ENCODE measurements at places on chromosomes 16 and 17.

GRCh38 chr16:79190542-79190941 is 410.0 kb downstream of the MAF start:
- DNase-seq: no peak

GRCh38 chr17:12070561-12070960 is 49.9 kb downstream of the MAP2K4 start:
- no peak for DNase-seq

GRCh38 chr17:49618028-49618611 is 42.4 kb downstream of the NXPH3 start:
- no peak for DNase-seq

DNA sequence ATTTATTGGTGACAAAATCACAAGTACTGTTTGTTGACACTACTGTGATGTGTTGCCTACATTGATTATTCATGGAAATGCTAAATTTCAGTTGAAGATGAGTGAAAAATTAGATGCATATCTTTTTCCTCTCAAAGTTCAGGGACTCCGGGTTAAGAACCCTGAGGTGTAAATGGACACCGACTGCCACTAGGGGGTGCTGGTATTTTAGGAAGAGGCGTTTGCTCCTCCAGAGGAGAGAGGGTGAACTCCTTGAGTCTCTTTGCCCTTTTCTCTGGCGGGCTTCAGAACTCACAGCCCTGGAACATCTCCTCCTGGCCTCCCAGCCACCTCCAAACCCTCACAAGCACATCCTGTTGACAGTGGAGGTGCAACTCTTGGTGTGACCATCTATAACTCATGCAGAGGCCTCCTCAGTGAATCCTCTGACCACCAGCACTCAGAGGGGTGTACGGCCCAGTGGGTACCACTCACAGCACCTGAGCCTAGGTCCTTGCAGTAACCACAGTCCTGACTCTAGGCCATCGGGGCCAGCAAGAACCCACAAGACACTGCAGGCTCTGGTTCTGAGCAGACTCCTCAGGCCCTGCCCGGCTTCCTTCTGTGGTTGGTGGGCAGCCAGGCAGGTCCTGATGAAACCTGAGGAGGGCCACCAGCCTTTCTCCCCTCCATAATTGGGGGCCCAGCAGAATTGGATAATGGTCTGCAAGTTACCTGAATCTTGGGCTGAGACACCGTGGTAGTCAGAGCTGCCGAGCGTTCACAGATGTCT is 26.2 kb upstream of the PIK3R5 start:
- peak; percentile 72 for DNase-seq

GRCh38 chr17:80732268-80732667 is 187.6 kb downstream of the RPTOR start:
- DNase-seq: no peak

DNA sequence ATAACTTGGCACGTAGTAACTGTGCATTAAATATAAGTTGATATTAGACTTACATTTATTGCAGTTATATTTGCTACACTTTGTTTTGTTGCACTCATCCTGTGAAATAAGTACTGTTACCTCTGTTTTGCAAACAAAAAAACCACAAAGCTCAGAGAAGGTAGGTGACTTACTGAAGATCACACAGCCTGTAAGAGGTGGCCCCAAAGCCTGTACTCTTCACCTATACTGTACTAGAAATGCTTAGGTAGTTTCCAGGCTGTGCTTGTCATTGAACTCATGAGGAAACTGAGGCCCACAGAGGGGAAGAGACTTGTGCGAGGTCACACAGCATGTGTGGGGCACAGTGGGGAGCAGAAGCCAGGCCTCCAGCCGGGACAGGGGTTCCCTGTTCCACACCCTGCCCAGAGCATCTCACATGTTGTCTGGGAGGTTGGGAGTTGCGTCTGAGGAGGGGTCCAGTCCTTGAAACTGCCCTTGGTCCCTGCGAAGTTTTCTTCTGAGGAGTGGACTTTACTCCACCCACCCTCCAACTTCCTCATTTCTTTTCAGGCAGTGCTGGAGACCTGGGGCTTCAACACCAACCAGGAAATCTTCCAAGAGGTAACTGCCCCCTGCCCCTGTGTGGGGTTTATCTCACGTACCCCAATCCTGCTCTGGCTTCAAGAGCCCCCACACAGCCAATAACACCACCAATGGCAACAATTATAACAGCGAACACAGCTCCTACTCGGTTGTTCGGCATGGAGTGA is 13.0 kb downstream of the CETP start:
- no peak for DNase-seq

- no peak for DNase-seq
These were observed 15.9 kb downstream of the PIK3R6 start for GRCh38 chr17:8851600-8851999.

DNA sequence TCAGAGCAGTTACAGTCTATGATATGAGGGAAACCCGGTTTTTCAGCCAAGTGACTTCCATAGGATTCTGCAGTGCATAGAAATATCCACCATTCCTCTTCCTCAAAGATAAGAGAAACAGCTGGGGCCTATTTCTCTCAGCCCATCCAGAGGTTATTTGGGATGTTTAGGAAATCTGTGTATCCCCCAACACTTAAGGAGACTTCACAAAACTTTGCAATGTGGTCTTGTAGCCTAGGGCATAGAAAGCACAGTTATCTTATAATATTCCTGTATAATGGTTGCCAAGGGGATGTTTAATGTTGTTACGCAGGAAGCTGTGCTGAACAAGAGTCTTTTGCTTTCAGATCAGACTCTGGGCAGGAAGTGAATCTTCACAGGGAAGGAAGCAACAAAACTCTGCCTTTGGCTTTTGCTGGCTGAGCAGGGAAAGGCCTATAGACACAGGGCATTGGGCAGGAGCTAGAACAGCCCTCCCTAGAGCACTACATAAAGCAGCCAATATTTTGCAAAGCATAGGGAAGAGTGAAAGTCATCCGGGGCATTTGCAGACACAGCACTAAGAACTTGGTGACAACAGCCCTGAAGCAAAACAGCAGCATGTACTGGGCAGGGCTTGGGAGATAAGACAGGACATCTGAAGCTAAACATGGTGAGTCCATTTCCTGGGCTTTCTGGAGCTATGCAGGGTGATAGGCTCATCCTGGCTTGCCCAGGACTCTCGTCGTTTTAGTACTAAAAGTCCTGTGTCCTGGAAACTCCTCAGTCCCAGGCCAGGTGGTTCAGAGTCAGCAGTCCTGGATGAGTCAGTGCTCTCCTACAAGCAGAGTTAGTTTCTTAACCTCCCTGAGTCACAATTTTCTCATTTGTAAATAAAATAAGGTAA is 18.7 kb upstream of the BEAN1 start:
- peak; percentile 85 for DNase-seq

DNA sequence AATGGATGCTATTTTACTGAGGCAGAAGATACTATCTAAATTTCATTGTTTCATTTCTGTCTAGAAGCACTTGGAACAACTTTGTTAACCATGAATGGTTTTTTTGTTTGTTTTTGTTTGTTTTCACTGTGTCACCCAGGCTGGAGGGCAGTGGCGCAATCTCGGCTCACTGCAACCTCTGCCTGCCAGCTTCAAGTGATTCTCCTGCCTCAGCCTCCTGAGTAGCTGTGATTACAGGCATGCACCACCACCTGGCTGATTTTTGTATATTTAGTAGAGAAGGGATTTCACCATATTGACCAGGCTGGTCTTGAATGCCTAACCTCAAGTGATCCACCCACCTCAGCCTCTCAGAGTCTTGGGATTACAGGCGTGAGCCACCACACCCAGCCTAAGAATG is 40.5 kb downstream of the ABHD15 start:
- DNase-seq: peak; percentile 1

DNA sequence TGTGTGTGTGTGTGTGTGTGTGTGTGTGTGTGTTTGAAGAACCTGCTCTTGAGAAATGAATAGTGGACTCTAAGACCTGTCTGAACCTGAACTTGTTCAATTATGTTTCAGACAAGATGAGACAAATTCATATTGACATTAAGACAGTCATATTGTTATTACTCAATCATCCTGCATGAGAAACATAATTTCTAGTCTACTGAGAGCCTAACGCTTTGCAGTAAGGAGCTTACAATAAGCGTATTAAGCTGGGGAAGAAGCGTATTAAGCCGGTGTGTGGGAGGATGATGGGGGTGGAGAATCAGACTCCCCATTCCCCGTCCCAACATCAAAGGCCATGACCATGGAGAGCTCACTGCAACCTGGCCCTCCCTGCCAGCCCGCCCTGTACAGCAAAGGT is 22.4 kb upstream of the MNT start:
- DNase-seq: no peak

GRCh38 chr17:60142872-60143499 is 6.8 kb upstream of the CA4 start:
- peak; percentile 88 for DNase-seq

DNA sequence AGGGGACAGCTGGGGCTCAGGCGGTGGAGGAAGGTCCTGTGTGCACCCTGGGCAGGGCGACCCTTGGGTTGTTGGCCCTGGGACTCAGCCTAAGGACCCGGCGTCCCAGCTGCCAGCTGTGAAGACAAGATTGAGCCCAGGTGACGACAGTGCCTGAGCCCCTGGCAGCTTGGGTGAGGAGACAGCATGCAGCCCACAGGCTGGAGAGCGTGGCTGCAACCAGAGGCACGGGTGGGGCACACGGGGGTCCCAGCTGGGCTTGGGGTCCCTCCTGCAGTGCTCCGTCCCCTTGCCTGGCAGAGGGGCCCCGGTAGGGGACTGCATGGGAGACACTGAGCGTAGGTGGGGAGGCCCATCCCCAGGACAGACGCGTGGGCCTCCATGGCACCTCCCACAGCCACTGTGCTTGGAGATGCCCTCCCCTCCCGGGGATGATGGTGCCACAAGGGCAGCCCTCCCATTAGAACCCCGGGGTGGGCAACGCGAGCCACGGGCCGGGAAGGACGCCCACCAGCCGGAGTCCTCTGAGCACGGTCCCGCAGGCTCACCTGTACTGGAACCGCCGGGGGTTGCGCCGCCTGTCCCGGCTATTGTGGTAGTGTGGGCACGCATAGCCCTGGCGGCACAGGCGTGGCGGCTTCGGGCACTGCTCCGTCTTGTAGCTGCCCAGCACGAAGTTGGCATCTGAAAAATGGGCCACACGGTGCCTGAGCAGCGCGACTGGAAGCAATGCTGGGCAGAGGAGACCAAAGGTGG is 15.5 kb downstream of the UNKL start:
- no peak for DNase-seq

DNA sequence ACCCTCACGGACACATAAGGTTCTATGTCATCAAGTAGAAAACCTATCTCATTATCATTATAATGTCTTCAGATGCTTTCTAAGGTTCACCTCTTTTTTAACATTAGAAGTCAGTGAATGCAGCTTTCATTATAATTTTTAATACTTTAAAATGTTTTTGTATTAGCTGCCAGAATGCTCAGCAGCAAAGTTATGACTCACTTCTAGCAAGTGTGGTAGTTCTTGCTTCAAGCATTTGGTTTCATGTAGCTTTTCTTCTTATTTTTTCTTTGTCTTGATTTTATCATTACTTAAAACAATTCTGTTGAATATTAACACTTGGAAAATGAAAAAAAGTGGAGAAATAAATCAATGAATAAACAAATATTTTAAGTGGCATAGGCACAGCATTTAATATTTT is 23.4 kb downstream of the LPCAT2 start:
- DNase-seq: no peak

All from cardiac muscle cell (in vitro differentiated cells and primary cell).